Germinal center (tissue), 1 donor: ENCODE measurements at places on chromosomes 12 and 14.

DNA sequence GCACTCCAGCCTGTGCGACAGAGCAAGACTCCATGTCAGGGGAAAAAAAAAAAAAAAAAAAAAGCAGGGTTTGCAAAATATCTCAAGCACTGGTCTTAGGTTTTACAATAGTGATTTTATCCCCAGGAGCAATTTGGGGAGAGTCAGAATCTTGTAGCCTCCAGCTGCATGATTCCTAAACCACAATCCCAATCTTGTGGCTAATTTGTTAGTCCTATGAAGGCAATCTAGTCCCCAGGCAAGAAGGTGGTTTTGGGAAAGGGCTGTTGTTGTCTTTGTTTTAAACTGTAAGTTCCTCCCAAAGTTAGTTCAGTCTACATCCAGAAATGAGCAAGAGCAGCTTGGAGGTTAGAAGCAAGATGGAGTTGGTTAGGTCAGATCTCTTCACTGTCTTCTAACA is 135.7 kb downstream of the PLXNC1 start:
- DNase-seq: no peak

- no peak for DNase-seq
These were observed 1.8 kb upstream of the RCOR1 start for GRCh38 chr14:102590667-102591099.

DNA sequence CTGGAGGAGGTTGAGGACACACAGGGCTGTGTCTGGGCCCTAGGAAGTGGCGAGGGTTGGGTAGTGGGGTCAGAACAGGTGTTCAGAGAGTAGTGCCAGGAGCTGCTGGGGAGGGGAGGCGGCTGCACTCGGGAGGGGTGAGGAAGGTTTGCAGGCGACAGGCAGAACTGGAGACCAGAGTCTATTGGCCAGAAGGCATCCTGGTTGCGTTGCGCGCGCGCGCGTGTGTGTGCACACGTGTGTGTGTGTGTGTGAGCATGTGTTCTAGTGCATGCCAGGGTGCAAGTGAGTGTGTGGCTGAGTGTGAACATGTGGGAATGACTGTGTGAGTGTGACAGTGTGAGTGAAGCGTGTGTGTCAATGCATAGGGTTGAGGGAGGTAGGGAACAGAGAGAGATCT is 86.4 kb downstream of the CCDC92 start:
- no peak for DNase-seq

DNA sequence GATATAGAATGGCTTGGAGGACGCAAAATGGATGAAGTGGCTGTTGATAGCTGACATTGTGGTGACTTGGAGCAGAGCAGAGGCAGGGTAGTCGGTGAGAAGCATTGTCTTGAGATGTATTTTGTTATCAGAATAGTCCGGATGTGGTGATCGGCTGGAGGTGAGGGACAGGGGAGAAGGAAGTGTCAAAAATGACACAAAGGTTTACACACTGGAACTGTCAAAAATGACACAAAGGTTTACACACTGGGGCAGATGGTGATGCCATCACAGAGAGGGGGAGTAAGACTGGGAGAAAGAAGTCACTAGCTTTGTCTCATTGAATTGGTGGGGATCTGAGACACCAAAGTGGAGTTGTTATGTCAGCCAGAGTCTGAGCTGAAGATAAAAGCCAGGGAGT is 30.1 kb downstream of the CDKL1 start:
- no peak for DNase-seq

DNA sequence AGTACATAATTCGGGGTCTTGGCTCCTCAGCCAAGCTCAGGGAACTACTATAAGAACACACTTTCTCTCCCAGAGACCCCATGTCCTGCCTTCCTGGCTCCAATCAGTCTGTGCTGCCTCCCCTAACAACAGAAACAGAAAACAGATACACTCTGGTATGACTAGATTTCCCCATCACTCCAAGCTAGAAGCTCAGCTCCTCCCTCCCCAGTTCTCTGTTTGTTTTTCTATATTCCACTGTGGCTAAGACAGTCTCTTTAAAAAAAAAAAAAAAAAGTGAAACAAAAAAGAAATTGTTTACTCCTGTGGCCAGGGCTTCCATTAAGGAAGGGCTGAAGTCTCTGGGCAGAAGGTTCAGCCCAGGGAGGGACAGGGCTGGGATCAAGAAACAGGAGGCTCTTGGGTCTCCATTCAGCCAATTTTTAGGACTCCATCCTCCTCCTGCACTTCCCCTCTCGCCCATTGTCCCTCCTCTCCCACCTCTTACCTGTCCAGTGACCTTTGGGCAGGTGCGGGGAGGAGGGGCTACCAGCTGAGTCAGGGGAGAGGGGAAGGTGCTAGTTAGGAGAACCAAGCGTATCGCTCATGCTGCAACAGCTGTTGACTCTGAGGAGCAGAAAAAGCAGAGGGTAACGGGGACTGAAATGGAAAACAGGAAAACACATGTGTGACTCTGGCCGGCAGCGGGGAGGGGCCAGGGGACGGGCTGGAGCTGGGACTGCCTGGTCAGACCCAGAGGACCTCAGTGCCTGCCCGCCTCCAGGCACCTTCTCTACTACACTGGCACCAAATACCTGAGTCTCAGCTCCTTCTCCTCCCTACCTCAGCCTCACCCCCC is 4.1 kb upstream of the SLC7A7 start:
- no peak for DNase-seq

GRCh38 chr14:64899958-64900357 is 14.3 kb upstream of the CHURC1 start:
- no peak for DNase-seq

DNA sequence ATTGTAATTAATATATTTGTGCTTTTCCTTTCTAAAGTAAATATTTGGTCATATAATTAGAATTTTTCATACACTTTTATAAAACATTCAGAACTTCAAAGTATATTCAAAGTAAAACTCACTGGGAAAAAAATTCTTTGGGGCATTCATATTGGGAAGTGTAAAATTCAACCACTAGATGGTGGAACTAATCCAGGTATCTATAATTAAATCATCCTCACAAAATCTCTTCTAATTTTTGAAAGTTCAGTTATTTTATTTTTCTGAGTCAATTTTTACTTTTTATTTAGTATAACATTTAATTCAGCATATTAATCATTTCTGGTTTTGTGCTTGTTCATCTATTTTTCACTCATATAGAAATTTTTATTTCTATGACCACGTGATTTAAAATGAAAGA is 81.0 kb downstream of the NTS start:
- no peak for DNase-seq

DNA sequence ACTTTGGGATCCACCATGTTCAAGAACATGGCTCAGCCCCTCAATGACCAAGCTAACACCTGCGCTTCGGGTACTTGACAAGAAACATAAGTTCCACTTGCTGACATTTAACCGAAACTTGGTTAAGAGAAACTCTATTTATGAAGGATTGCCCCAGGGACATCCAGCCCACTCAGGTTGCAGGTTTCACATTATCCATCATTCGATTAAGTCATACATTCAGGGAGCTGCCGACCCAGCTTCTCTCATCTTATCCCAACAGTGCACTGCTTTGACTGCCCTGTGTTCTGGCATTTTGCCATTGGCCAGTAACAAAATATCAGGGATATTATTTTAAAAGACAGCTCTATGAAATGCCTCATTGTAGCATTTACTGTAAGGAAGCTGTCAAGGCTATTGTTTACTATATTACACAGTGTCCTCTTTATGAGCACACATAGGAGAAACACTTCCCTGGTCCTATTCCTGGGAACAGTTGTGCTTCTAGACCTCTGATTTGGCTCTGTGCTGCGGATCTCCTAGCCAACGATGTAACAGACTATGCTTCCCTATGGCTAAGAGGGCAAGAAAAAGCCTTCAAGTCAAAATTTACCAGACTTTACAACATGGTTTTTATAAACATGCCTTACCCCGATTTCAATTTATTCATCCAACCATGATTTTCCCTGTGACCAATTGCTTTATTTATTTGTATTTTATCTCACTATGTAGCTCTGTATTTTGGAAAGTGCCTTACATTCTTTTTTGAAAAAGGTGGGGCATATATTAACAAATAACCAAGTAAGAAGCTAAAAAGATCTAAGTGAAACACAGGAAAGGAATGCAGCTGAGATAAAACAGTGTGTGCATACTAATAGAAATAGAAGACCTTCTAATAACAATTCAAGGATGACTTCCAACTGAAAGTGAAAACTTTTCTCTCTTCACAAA is 109.3 kb downstream of the ITPR2 start:
- DNase-seq: no peak

- peak; percentile 61 for DNase-seq
These were observed 33.7 kb upstream of the PYGL start for GRCh38 chr14:50977863-50978528.

DNA sequence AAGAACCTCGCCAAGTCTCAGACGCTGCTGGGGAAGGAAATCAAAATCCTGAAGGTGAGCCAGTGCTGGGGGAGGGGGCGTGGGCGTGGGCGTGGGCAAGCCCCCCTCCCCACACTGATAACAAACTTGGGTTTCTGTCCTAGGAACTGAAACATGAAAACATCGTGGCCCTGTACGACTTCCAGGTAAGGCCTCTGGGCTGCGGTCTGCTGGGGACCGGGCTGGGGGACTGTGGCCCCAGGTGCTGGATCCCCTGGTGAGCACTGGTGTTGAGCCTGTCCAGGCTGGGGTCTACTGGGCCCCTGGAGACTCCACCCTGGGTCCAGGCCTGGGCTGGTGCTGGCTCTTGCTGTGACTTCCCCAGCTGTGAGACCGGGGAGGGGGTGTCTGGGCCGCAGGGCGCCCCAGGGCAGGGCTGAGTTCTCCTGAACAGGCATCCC is 1.2 kb downstream of the ULK1 start:
- DNase-seq: no peak

DNA sequence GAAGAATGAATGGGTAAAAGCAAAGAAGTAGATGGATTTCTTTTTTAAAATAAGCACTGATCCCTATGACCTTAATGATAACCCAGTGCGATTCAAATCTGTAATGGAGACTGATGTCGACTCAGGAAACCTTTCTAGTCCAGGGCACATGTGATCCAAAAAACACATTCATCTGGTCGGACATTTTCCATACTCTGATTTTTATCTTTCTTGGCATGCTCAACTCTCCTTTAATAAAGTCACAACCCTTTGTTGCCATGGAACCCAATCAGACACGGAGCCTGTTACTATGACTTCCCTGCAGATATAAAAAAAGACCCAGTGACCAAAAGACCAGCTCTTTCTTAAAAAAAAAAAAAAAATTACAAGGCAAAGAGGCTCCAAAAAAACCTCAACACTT is 27.9 kb downstream of the TMCC3 start:
- no peak for DNase-seq

GRCh38 chr14:41146391-41146790 is 460.3 kb upstream of the LRFN5 start:
- DNase-seq: no peak

DNA sequence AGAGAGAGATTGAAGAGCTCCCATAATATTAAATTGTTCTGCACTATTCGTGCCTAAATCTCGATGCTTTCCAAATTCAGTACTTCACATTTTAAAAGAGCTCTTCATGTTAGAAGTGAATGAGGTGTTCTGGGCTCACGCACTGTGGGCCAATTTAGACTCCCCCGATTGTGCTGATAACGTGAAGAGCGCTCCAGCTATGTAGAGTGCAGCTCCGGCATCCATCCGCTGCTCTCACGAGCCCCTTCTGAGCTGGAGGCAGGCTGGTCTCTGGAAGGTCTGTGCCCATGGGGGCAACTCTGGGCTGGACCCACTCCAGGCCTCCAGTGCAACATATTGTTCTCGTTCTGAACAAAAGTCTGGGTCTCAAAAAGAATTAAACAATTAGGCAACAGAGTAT is 692.6 kb downstream of the VRK1 start:
- no peak for DNase-seq

DNA sequence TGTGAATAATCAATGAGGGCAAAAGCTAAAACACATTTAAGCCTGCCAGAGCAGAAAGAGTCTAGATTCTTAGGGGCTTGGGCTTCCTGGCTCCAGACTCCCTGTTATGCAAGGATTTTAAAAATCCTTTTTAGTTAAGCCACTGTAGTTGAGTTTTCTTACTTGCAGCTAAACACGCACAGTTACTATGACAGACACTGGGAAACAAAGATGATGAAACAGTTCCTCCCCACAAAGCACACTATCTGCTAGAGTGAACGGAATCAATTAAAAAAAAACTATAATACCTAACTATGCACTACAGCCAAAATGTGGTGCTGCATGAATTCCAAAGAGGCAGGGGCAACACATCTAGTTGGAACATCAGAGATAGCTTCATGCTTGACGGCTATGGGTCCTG is 28.2 kb downstream of the RPS6KA5 start:
- DNase-seq: no peak

GRCh38 chr14:31487886-31488285 is at the start of gene GPR33:
Gene GPR33, minus strand, starts transcription at chr14:31488039. Its CDS starts 4,074 bp downstream, at chr14:31483965.
- DNase-seq: no peak

- DNase-seq: no peak
These were observed 771.3 kb upstream of the TBX3 start for GRCh38 chr12:115455268-115455681.

GRCh38 chr12:103441437-103442181 is 54.2 kb downstream of the C12orf42 start:
- peak; percentile 66 for DNase-seq

GRCh38 chr12:6198051-6198450 is 2.1 kb upstream of the CD9 start:
- DNase-seq: no peak

DNA sequence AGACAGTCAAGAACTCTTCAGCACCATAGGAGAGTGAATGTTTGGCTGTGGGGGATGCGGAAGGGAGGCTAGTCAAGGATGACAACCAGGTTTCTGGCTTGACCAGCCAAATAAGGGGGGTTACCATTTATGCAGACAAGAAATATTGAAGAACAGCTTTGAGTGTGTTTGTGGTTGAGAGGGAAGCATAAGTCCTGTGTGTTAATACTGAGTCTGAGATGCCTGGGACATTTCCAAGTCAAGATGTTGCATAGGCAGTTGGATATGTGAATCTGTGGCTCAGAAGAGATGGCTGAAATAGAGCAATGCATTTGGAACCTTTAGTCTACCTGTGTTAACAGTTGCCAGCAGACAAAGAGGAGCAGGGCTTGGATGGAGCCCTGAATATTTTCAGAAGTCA is 66.1 kb downstream of the ANO6 start:
- DNase-seq: no peak

- no peak for DNase-seq
These were observed 1.9 kb upstream of the DCAF4 start for GRCh38 chr14:72924337-72924736.

GRCh38 chr14:21537090-21537424 is 10.9 kb upstream of the SALL2 start:
- no peak for DNase-seq

GRCh38 chr14:91010153-91010533 is 50.3 kb downstream of the RPS6KA5 start:
- no peak for DNase-seq

DNA sequence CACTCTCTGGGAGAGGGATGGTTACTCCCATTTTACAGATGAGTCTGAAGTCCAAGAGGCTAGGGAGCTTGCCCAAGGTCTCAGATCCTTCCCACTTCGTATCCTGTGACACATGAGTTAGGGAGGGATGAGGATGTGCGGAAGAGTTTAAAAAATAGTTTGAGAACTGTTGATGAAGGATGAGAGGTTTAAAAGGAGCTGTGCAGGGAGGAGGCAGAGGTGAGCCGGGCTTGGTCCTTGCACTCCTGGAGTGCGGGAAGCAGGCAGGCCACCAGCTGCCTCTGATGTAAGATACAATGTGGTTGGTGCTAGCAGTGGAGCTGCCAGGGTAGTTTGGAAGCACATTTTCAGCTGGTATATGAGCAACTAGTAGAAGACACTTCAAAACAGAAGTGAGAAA is 46.5 kb downstream of the TSPAN9 start:
- no peak for DNase-seq

GRCh38 chr12:50331745-50332144 is 48.4 kb upstream of the LIMA1 start:
- DNase-seq: no peak
